ENCODE measurements at places on chromosomes 6 and 20.

- DNase-seq, result peak; percentile 48
- no peaks in the 10 kb centered on the region for H3K27me3 ChIP-seq
- H3K4me3 ChIP-seq, result peak overlapping the region; percentile 82
- no peaks in the 10 kb centered on the region for H3K36me3 ChIP-seq
- H3K4me1 ChIP-seq, result no peaks in the 10 kb centered on the region
These were observed 417 bp downstream of the VAPB start for GRCh38 chr20:58389324-58389967.

DNA sequence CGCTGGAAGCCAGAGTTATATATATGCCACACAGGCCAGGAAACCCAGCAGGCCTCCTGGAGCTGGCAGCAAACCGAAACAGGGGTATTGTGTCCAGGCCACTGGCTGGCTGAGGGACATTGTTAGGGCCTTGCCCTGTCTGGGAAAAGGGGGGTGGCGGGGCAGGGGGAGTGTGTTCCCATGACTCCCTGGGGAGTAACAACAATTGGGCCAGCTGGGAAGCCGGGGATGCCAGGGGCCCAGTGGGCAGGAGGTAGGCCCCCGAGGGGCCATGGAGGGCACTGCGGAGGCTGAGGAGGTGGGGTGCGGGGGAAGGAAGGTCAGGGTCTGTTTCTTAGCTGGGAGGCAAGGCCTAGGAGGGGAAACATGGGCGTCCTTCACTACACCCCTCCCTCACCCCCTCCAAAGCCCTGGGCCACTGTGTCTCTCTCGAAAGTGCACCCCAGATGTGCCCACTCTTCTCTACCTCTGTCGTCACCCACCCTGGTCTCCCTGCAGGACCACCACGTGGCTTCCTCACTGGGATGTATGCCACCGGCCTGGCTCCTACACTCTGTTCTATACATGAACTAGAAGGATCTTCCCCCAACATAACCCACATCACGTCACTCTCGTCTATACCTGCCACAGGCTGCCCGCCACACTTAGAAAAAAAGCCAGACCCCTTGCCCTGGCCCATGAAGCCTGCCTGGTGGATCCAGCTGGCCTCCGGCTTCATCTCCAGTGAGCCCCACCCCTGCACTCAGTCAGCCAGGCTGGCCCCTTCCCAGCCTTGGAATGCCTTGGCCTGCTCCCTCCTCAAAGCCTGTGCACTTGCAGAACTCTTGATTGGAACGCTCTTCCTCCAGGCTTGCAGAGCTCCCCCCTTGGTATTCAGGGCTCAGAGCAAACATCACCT lies 7.8 kb upstream of the E2F1 start:
- H3K27me3 ChIP-seq, result no peaks in the 10 kb centered on the region
- H3K36me3 ChIP-seq, result no peaks in the 10 kb centered on the region
- no peak overlapping the region for H3K4me3 ChIP-seq
- DNase-seq, result no peak
- H3K27ac ChIP-seq, result no peak overlapping the region

DNA sequence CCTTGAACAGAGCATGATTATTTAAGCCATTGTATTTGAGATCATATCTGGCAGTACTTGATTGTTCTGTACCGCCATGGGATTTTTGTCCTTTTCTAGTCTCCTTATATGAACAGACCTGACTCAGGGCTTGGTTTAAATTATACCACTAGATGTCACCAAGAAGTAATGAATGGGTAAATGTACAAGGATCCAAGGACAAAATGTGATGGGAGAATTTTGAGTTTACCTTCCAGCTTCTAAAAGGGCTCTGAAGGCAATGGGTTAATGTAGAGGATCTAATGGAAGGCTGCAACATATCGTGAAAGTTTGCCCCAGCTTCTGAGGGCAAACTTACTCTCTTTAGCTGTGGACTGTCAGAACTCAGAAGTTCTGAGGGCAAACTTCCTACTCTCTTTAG lies 12.0 kb downstream of the RNF8 start:
- H3K27me3 ChIP-seq, result no peaks in the 10 kb centered on the region
- no peak for DNase-seq
- H3K4me1 ChIP-seq, result no peaks in the 10 kb centered on the region
- H3K27ac ChIP-seq, result no peak overlapping the region

DNA sequence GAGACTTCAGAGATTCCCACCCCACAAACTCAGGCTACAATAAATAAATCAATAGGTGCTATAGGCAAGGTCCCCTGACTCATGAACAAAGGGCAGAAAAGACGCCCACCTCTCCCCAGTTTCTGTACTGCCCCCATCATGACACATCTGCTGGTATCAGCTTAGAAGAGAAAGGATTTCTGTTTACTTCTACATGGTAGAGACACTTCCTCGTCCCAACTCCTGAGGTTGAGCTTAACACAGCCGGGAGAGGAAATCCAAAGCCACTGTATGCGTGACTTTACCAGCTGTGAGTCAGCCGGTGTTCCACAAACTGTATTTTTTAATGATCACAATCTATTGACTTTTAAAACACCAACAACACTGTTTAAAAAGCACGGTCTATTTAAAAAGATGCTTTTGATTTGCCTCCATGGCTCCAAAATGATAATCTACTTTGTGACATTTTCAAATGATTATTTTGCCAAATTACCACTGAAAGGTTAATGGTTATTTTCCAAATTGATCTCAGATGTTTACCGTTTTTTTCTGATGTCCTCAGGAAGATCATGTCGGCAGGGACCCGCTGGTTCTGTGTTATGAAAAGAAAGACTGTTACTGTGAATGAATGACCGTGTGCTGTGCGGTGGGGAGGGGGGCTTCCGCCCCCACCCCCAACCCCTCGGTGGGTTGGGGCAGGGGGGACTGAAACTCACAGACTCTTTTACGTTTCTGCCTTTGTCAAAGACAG lies 72.5 kb downstream of the ATP9A start:
- H3K27ac ChIP-seq, result no peak overlapping the region
- H3K27me3 ChIP-seq, result no peaks in the 10 kb centered on the region
- H3K4me1 ChIP-seq, result no peaks in the 10 kb centered on the region
- DNase-seq, result no peak

DNA sequence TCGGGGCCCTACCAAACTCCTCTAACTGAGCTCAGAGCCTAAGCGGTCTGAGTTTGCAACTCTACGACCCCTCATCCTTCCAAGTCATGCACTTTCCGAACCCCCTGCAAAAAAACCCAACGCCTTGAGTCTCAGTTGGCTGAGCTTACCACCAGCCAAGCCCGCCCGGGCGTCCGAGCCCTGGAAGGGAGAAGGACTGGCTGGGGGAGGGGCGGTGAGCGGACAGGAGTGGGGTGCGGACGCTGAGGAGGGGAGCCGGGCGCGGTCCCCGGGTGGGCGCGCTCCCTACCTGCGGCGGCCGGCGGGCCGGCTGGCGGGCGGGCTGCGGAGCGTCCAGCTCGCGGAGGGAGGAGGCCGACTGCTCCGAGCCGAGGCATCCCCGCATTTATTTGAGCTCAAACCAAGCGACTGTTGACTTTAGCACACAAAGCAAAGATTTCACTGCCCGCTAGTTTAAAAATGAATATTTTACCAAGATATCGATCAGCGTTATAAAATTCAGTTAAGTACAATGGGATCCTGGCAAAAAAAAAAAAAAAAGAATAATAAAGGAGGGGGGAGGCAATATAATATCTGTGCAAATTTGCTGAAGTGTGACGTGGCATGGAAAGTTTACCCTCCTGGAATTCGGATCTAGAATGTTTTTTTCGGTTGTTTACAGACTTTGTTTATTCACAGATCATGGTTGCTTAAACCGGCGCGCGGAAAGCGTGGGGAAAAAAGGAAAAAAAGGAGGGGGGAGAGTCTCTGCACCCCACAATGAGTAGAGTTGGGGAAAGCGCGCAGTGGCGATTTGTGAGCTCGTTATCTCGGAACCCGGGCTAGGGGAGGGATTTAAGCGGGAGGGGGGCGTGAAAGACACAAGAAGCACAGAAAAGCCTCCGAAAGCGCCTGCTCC lies 5.9 kb downstream of the FOXA2 start:
- H3K27ac ChIP-seq, result peak overlapping the region; percentile 79
- no peaks in the 10 kb centered on the region for H3K36me3 ChIP-seq
- H3K4me3 ChIP-seq, result peak overlapping the region; percentile 52
- no peaks in the 10 kb centered on the region for H3K27me3 ChIP-seq
- peak; percentile 68 for DNase-seq

- no peak overlapping the region for H3K4me3 ChIP-seq
- H3K36me3 ChIP-seq, result no peaks in the 10 kb centered on the region
- DNase-seq, result no peak
- no peaks in the 10 kb centered on the region for H3K27me3 ChIP-seq
- no peaks in the 10 kb centered on the region for H3K4me1 ChIP-seq
- no peak overlapping the region for H3K27ac ChIP-seq
These were observed 61.6 kb downstream of the IRF4 start for GRCh38 chr6:453152-453551.

DNA sequence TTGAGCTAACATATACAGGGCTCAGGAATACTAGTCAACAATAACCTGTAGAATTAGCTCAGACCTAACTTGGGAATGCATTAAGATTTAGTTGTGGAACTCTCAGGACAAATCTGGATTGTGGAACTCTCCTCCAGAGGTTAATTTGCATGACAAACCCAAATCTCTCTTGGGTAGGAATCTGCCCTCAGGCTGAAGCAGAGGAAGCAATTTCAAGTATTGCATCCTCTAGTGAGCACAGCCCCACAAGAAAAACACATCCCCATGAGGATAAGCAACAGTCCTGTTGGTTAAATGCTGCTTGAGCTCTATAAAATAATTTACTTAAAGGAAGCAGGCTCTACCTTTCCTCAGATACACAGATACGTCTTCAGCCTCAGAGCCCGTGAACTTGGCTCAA lies 170.9 kb upstream of the STXBP5 start:
- H3K27me3 ChIP-seq, result no peaks in the 10 kb centered on the region
- no peak overlapping the region for H3K4me3 ChIP-seq
- no peak overlapping the region for H3K27ac ChIP-seq
- DNase-seq, result no peak
- H3K36me3 ChIP-seq, result no peaks in the 10 kb centered on the region
- no peaks in the 10 kb centered on the region for H3K4me1 ChIP-seq

- no peaks in the 10 kb centered on the region for H3K36me3 ChIP-seq
These were observed 47.9 kb upstream of the ARID1B start for GRCh38 chr6:156729248-156729647.

DNA sequence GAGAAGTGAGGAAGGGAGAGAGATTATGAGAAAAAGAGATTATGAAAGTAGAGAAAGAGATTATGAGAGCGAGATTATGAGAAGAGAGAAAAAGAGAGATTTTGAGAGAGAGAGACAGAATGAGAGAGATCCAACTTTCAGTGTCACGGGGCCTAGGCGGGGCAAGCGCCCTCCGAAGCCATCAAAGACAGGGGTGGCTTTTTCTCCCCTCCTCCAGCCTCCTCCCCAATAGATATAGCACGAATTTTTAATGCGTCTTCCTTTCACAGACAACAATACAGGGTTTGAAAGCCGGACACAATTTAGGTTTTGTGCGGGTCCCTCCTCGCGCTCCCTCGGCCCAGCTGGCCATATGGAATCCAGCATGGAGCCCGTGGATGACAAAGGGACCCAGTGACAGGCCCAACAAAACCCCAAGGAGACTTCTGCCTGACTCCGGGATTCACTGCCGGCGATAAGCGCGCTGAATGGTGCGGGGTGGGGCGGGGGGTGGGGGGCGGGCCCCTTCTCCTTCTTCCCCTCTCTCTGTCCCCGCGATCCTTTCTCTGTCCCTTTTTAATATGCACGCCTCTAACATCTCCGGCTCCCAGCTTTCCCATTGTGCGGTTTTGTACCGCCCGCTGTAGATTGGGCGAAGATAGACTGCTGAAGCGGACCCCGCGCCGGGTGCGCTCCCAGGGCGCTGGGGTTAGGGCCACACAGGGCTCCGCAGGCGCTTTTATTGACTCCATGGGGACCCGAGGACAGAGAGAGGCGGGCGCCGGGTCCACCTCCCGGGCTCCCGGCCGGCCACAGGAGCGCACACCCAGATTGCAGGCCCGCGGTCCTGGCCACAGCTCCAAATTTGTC lies 5.4 kb downstream of the NKX2-2 start:
- no peak for DNase-seq
- H3K36me3 ChIP-seq, result no peaks in the 10 kb centered on the region
- no peaks in the 10 kb centered on the region for H3K4me1 ChIP-seq
- no peak overlapping the region for H3K4me3 ChIP-seq
- no peak overlapping the region for H3K27ac ChIP-seq

GRCh38 chr6:49328051-49328744 lies 134.9 kb downstream of the MMUT start:
- H3K27ac ChIP-seq, result no peak overlapping the region
- no peak overlapping the region for H3K4me3 ChIP-seq
- no peak for DNase-seq
- H3K4me1 ChIP-seq, result no peaks in the 10 kb centered on the region

GRCh38 chr6:25874822-25875562 lies 949 bp upstream of the SLC17A3 start:
- DNase-seq, result no peak
- peak overlapping the region; percentile 58 for H3K27ac ChIP-seq
- H3K36me3 ChIP-seq, result no peaks in the 10 kb centered on the region
- no peaks in the 10 kb centered on the region for H3K27me3 ChIP-seq
- peaks cover 30% of the 10 kb centered on the region for H3K4me1 ChIP-seq

Data from right lobe of liver (tissue), 6 donors.